Stromal cell of bone marrow (primary cell): ENCODE measurements at places on chromosomes 2 and 18.

DNA sequence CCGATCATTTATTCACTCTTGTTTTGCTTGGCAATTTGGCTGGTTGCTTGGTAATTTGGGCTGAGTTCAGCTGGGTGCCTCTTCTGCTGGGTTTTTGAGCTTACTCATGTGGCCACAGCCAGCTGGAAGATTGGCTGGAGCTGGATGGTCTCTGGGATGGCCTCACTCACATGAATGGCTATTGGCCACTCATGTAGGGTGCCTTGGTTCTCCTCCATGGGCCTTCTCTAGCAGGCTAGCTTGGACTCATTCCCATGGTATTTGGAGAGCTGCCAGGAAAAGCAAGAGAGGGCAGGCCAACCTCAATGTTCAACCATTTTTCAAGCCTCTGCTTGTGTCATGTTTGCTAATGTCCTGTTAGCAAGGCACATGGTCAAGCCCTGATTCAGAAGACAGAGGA lies 16.9 kb downstream of the ZAP70 start:
- DNase-seq = no peak

DNA sequence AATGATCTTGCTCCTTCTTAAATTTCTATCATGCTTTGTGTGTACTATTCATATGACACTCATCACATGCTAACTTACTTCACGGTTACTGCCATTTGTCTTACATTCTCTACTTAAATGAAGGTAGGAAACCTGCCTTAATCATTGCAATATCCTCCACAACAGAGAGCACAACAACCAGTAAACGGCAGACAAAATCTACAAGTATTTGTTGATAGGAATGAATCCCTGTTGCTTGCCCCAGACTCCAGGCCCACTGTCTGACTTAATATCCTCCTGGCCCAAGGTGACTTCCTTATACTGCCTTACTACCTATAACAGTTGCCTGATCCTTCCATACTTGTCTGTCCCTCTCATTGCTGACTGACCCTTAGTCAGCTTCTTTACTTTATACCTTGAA lies 3.5 kb downstream of the PPP3R1 start:
- no peak for DNase-seq

DNA sequence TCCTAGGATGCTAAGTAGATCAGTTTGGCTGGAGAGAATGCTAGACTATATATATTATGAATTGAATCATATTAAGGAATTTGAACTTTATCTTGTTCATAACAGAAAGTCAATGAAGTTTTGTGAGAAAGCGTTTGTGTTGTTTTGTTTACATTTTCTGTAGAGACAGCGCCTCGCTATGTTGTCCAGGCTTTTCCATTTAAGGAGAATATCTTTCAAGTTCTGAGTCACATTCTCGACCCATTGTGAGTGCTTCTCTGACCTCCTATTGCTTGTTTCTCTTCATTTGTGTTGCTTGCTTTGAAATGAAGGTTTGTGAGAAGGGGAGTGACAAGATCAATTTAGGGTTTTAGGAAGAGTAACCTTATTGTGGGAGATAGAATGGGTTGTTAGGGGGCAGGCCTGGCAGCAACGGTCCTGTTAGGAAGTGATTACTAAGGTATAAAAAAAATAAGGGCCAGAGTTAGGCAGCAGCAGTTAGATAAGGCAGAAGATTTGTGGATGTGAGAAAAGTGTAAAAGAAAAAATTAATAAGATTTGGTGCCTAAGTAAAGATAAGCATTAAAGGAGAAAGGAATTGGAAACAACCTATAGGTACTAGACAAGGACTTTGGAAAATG lies 47.6 kb upstream of the ACVR1 start:
- no peak for DNase-seq

GRCh38 chr18:47893939-47894699 lies 36.3 kb downstream of the SMAD2 start:
- DNase-seq = no peak

GRCh38 chr2:174836377-174836994 lies 72.2 kb upstream of the CHRNA1 start:
- DNase-seq = peak; percentile 67

DNA sequence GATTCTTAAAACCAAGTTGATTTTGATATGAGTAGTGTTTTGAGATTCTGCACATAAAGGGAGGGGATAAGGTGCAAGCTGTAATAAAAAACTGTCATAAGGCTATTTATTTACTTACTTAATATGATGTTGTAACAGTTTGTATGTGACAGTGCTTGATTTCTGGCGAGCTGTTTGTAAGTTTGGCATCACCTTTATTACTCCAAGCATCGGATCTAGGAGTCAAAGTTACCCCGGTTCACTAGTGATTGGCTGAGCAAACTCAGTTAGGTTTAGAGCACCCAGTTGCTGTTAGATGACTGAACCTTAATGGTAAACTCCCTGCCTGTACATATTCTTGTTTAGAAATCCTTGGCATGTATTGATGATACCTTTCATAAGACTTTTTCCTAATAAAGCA lies 16.1 kb downstream of the ZCCHC2 start:
- no peak for DNase-seq

DNA sequence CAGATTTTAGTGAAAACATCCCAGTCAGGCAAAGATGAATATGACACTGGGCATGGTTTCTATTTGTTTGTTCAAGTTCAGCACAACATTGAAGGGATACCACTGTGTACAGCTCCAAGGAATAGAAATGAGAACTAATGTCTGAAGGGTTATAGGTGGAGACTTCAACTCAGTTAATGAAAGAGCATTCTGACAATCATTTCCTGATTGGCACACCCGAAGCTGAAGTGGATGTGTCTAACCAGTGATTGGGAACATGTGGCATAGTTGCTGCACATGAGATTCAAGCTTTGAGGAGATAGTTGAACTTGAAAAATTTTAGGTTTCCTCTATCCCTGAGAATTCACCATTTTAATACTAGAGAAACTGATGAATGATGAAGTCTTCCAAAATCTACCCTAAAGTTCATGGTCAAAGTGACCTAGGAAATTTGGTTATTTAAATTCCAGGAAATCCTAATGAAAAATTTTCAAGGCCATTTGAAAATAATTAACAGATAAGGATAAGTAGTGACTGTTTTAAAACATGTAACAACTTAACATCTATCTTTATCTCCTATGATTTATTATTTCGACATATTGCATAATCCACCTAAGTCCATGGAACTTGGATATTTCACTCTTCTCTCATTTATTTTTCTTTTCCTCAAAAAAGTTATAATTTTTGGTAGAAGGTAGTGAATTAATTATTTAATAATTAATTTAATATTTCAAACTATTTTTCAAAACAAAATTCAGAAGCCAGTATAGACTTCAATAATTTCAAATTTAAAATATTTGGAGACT lies 38.0 kb downstream of the SLC9A4 start:
- no peak for DNase-seq

DNA sequence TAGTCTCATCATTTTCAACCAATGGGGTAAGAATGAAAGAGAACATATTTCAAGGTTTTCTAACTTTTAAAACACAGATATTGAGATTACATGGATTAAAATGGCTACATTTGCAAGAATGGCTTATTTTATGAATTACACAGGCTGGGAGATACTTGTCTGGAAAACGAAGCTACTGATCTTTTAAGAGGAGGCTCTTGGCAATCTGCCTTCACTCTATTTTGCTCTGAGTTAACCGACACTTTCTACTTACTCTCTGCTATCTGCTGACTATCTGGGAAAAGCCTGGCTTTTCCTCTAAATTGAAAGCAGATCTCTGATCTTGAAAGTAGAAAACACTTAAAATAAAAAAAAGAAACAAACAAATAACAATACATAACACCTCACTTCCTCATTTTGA lies 325.4 kb upstream of the LINC00305 start:
- DNase-seq = no peak

- DNase-seq = no peak
These were observed 27.2 kb downstream of the MARCO start for GRCh38 chr2:118968961-118969733.

DNA sequence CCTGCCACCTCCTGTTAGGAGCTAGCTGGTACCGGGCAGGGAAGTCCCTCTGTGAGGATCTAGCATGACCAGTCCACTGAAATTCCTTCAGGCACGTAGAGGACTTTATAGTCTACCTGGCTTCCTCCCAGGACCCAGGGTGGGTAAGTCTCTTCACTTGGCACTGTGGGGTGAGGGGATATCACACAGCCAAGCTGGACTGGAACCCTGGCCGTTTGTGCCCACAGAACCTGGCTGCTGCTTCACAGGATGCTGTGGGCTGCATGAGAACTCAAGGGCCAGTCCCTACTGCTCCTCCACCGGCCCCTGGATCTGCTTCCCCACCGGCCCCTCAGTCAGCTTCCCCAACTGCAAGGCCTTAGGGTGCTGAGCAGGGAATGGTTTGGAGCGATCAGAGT lies 35.8 kb downstream of the HS1BP3 start:
- DNase-seq = no peak

- DNase-seq = no peak
These were observed 131.7 kb downstream of the GCA start for GRCh38 chr2:162475661-162476060.

DNA sequence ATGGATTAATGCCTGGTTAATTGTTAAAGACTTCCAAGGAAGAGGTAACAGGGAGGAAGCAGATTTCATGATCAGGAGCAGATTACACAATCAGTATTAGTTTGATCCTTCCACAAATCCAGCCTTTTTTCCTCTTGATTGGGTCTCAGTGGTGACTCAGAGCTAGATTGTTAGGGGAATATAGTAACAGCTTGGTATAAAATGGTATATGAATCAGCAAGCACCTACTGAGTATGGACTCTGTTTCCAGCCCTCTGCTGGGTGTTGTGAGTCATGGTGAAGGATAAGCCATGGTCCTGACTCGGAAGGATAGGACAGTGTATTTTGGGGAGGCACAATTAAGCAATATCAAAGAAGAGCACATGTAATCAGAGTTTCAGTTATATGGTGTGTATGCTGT lies 272.4 kb upstream of the DPP10 start:
- peak; percentile 15 for DNase-seq

DNA sequence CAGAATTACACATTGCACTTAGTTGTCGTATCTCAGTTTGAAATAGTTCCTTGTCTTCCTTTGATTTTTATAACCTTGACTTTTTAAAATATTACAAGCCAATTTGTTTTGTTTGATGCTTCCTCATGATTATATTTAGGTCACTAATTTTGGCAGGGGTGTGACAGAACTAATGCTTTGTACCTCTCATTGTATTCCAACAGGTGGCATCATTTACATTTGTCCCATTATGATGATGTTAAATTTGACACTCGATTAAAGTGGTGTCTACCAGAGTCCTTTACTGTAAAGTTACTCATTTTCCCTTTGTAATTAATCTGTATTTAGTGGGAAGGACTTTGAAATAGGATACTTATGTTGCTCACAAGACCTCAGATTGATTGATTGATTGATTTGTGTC lies 21.5 kb upstream of the MFSD2B start:
- DNase-seq = no peak

- DNase-seq = no peak
These were observed 120.5 kb downstream of the GULP1 start for GRCh38 chr2:188412190-188412589.

DNA sequence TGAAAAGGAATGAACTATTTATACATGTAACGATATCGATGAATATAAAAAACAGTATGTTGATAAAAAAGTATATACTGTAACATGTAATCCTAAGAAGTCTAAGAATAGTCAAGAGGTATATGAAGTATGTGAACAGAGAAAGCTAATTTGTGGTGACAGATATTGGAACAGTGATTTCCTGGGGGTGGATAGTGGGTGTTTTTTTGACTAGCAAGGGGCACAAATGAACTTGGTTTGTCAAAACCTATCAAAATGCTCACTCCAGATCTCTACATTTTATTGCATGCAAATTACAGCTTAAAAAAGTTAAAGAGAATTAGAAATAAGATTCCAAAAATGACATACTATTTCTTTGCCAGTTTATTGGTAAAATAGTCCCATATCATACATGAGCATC lies 35.4 kb downstream of the PTH2R start:
- no peak for DNase-seq

DNA sequence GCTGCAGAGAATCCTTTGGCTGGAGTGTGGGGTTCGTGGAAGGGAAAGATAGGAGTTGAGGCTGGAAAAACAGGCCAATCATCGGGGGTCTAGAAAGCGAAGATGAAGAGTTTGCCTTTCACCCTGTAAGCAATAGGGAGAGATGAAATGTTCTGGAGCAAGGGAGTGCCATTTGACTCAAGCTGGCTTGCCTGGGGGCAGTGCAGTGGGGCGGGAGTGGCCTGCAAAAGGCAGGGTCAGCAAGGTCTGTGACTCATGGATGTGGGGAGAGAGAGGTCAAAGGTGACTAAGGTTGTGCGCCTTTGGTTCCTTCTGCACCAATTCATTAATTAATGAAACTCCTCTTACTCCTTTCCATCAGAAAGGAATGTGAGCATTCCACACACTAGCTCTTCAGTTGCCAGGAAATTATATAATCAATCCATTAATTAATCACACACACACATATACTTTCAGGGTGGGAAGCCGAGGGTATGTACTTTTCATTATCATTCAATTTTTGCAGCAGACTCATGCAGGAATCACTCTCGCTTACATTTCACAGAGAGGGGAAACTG lies 227.6 kb downstream of the MYCN start:
- no peak for DNase-seq

- DNase-seq = no peak
These were observed 274.9 kb upstream of the UBE2E3 start for GRCh38 chr2:180705551-180705950.

DNA sequence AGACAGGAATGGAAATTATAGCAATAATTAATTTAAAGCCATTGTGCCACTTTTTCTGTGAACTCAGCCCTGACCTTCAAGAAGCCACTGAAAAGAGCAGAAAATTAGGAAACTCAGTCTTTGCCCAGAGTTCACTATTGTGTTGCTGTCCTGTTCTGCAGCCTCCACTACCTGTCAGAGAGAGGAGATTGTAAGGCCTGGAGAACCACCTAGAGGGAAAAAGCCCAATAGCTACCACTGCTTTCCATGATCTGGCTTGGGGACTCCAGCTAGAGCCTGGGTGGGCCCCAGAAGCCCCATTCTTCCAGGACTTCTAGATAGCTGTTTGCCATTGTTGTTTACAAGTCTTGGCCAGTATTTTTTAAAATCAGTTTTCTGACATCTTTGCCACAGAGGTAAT lies 176.1 kb upstream of the KLF7 start:
- no peak for DNase-seq

DNA sequence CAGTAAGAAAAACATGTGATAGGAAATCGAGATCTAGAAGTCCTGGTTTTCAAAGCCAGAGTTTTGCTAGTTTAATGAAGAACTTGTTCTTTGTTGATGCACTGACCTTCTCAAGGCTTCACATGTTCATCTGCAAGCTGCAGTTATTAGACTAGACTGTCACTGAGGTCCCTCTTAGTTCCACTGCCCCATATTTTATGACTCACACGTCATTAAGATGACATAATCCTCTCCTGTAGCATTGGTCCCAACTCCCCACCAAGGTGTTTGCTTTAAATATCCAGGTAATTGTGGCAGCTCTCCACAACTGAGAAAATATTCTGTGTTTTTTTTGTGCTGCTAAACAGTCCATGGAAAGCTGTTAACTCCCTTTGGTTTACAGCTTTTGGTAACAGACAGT lies 149.7 kb downstream of the MREG start:
- DNase-seq = no peak

DNA sequence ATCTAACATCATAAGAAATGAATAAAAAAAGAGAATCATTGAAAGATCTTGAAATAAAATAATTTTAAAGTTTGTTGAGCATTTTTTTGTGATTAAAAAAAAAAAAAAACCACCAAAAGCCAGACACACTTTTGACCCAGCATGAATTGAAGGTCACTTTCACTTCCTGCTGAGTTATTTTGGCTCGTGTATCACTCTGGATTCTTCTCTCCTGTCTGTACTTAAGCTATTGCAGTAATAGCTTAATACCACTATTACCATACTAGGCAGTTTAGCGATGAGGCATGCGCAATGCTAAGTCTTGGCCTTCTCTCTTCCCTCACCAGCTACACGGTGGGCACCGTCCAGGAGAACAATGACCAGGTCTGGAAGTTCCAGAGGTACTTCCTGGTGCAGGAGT lies 54.5 kb upstream of the SPP2 start:
- DNase-seq = no peak
